Fibroblast of skin of left quadriceps (primary cell): ENCODE measurements at places on chromosomes 5 and 9.

DNA sequence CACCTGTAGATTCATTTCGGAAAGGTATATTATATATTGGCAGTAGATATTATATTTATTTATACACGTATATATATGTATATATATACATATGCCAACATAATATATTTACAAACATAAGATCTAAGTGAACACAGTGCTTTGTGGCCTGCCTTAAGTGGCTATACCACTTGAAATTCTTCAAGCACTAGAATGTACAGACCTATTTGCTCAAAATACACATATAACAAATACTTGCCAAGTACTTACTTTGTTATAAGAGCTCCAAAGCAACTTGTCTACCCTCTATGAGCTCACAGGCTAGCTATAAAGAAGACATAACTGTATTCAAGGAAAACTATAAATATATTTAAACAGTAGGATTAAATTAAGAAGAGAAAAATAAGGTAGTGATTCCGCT lies 33.6 kb upstream of the SLC36A1 start:
- no peak for DNase-seq

- no peak for DNase-seq
These were observed 104.0 kb upstream of the POU5F2 start for GRCh38 chr5:93845376-93845775.

DNA sequence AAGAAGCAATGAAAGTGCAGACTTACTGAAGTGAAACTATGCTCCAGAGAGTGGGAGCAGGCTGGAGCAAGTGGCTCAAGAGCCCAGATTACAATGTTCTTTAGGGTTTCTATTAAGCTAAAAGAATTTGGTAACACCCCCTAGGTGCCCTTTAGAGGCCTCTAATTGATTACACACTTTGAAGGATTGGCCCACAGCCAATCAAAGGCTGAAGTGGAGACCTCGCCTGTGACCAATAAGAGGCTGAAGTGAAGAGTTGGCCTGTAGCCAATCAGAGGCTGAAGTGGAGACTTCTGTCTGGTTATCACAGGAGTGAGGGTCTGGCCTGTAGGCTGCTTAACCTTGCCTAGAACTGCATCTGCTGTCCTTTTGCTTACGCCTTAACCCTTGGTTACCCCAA lies 46.7 kb upstream of the SPATA31C2 start:
- no peak for DNase-seq

DNA sequence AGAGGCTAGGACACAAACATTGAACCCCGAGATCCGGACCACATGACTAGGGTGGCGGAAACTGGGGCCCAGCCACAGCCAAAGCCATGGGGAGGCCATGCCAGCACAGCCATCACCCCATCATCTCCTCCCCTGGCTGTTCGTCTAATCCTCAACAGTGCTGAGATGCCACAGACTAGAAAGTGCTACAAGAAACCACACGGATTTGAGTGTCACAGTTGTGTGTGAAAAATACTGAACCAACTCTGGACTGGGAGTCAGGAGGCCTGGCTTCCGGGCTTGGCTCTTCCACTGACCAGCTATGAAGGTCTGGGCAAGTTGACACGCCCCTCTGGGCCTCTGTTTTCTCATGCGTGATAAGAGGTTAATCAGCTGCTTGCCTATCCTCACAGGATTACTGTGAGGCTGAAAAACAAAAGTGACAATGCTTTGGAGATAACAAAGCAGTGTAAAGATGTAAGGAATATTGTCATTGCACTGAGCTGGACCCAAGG lies 38.8 kb upstream of the SHB start:
- no peak for DNase-seq

DNA sequence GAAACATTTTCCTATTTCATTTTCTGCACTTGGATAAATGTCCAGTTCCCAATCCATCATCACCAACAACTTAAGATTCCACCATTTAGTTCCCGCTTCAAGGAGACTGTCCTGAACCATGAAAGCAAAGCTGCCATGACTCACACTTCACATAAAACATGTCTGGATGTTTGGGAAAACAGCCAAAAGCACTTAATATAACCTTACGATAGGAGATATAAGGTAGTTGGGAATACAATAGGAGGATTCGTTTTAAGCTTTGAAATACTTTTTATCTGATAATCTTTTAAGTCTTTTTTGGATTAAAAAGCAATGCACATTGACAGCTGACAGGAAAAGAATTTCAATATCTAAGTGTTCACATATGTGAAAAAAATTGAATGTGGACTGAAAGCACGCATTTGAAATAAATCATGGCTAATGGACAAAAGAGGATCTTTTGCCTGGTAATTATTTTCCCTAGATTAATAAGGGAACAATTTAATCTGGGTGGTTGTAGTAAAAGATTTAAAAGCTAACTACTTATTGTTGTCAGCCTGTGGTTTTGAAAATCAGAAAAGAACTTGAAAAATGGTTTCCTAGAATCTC lies 17.3 kb upstream of the TGFBI start:
- DNase-seq, result peak; percentile 93

GRCh38 chr5:78364005-78364404 lies 3.6 kb downstream of the SCAMP1 start:
- DNase-seq, result no peak

- no peak for DNase-seq
These were observed 123.7 kb upstream of the ANKRD55 start for GRCh38 chr5:56356836-56357160.

DNA sequence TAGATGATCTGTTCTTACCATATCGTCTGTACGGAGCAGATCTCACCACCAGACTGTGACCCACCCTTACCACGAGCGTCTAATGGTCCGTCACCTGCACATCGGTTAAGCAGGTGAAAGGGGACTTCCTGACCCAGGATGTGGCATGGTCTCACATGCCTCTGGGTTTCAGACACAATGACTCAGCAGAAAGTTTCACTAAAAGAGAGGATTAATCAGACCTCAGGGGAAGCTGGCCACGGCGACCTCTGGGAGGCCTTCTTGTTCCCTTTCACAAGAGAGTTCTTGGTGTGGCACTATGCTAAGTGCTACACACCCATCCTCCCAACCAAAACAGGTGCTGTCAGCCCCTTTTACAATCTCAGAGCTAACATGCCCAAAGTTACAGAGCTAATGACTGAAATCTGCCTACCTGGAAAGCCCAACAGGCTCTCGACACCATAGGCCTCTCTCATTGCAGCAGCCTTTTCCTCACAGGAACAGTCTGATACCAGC lies 41.6 kb downstream of the ADAMTS12 start:
- DNase-seq, result no peak
